Stimulated activated CD4-positive, alpha-beta T cell treated with anti-CD3 and anti-CD28 coated beads, TNF-alpha, amount 100 ng/mL, for 48 hours (primary cell): ENCODE measurements at places on chromosomes 2 and 18.

DNA sequence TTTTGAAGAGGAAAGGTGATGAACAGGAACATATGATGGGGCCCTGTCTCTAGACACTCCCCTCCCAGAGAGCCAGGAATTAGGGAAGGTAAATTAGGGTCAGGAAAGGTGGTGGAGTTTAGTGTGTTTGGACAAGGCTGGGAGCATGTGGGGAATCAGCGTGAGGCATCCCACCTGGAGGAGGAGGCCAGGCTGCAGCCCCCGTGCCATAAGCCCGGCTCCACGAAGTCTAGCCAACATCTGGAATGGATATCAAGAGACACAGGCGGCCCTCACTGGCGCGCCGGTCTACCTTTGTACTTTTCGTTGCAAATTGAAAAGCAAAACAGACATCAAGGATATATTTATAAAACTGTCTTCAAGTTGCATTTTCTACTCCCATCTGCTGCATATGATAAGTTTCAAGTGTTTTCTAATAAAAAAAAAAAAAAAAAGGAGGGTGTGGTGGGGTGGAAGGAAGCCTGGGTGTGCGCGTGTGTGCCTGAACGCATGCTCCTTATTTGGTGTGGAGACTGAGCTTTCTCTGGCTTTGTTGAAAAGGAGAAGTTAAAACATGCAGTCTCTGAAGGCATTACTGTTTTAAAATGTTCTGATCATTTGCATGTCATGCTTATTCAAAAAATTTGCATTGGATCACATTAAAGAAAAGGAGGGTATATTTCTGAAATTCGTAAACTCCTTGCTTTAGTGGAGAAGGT lies 546.7 kb upstream of the ID2 start:
- DNase-seq, result no peak

- no peak for DNase-seq
Observed at GRCh38 chr2:8538931-8539621, 142.8 kb upstream of the ID2 start.

DNA sequence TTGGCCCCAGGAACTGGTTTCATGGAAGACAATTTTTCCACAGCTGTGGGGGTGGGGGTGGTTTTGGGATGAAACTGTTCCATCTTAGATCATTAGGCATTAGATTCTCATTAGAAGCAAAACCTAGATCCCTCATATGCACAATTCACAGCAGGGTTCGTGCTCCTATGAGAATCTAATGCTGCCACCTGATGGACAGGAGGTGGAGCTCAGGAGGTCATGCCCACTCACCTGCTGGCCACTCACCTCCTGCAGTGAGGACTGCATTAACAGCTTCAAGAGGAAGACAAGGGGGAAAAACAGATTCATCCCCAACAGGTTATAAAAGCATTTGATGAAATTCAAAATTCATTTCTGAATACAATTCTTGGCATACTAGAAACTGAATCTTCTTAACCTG lies 38.5 kb downstream of the THAP4 start:
- DNase-seq, result no peak

GRCh38 chr2:80333886-80334285 lies 29.3 kb upstream of the LRRTM1 start:
- no peak for DNase-seq

DNA sequence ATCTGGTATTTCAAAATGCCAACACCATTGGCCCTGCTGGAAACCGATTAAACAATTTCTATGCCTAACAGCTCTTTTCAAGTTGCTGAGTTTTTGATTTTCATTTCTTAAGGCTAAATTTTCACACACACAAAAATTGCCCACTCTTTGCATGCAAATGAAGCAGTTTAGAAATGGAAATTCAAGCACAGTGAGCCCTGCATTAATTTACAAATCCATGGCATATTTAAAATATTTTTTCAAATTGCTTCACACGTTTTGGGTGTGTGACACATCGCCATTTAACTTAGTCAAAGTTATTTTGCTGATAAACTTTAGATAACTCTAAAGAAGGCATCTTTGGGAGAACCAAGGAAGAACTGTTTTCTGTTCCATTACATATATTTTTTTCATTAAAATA lies 184.8 kb downstream of the TXNL1 start:
- DNase-seq, result no peak

DNA sequence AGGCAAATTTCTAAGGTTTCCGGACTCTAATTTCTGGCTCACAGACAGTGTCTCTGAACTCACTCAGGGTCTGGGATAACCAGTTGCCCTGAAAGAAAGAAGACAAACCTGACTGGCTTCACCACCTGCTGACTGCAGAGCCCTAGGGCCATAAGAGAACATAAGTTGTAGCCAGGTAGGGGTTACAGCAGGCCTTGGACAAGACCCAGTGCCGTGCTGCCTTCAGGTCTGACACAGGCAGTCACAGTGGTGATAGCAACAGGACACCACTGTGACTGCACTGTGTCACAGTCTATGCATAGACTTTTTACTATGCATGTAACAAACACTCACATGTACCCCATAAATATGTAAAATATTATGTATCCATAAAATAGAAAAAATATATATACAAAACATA lies 508.5 kb downstream of the PID1 start:
- DNase-seq, result no peak

- no peak for DNase-seq
Observed at GRCh38 chr2:182050333-182051135, 64.9 kb downstream of the PPP1R1C start.

- no peak for DNase-seq
Observed at GRCh38 chr2:219419331-219420197, 1.4 kb downstream of the DES start.

DNA sequence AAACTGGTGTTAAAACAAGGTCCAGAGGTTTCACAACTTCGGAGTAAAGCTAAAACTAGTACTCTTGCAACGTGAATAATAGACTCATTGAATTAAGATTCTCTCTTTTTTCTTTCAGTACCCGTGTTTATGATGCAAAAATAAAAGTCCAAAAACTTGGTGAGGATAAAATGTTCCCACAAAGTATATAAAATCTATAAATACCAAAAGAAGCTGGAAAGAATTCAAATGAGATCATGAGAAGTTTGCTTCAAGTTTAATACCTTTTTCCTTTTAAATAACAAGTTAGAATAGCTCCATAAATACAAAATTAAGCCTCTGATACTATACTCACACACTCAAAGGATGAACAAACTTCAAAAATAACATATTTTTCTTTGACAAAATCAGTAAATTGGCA lies 34.0 kb downstream of the METTL4 start:
- no peak for DNase-seq

GRCh38 chr2:184780944-184781343 lies 182.6 kb downstream of the ZNF804A start:
- DNase-seq, result no peak

GRCh38 chr2:237623428-237624403 lies 3.7 kb upstream of the LRRFIP1 start:
- DNase-seq, result no peak

- DNase-seq, result no peak
Observed at GRCh38 chr2:46167406-46167805, 129.8 kb upstream of the EPAS1 start.

DNA sequence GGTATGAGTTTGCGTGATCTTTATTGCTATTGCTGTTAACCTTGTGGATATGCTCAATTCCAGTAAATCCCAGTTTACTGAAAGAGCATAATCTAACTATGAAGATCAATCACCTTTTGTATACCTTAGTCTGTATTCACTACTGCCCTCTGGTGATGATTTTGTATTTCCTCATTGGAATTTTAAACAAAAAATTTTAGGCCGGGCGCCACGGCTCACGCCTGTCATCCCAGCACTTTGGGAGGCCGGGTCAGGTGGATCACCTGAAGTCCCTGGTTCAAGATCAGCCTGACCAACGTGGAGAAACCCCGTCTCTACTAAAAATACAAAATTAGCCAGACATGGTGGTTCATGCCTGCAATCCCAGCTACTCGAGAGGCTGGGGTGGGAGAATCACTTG lies 5.1 kb downstream of the COMMD1 start:
- no peak for DNase-seq

GRCh38 chr2:99786636-99787390 lies 297.0 kb upstream of the REV1 start:
- no peak for DNase-seq

DNA sequence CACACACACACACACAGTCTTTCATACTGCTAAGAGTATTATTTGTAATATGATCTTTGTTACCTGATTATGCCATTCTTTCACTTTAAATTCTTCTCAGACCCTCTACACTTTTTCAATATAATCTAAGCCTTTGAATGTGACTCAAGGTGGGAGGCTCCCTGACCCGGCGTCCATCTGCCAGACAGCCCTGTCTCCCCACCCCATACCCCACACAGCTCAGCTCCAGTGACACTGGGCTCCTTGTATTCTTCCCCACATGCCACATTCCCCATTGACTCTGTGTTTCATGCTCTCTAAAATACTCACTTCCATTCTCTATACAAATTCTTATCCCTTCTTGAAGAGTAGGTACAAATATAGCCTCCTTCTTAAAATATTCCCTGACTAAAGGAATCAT lies 442.2 kb downstream of the TGIF1 start:
- no peak for DNase-seq

DNA sequence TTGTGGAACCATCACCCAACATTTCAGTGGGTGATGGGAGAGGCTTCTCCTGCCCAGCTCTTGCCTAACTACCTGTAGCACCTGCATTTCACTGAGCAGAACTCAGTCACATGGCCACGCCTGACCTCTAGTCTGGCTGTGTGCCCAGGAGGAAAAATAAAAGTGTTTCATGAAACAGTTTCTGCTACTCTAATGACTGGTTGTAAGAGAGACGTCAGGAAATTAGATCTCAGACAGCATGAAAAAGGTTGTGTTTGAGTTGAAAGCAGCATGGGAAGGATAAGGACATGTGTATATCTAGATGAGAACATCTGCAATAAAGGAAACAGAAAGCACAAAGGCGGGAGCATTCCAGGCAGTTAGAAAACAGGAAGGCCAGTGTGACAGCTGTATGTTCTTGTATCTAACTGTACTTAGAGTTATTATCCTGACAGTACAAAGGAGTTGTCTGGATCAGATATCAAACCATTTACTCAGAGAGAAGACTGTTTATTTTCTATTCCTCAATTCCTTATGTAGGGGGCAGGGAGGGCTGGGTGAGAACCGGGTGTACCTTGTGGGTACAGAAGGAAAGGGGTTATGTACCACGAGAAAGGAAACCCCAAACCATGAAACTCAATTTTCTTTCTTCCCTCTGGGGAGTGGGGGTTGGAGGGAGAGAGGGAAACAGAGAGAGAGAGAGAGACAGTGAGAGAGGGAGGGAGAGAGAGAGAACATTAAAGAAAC lies 307.4 kb upstream of the VWC2L start:
- no peak for DNase-seq

GRCh38 chr2:3323360-3324035 lies 54.1 kb downstream of the EIPR1 start:
- no peak for DNase-seq

DNA sequence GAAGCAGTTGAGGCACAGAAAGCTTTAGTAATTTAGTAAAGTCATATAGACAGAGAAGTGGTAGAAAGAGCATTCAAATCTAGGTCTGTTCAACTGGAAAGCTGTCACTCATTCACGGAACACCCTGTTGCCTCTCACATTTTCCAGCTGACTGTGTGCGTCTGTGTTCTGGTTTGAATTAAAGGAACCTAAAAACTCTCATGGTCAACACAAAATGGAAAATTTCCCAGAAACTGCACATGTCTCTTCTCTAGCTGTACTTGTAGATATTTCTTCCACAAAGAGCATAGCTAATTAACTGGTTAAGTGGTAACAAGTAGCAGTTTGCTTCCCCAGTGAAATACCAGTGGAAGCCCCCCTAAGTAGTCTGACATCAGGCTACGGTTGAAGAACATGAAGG lies 390.8 kb downstream of the TGIF1 start:
- no peak for DNase-seq

GRCh38 chr2:90207454-90208058 lies 1516.1 kb downstream of the RPIA start:
- no peak for DNase-seq

- no peak for DNase-seq
Observed at GRCh38 chr2:72182547-72182946, 34.9 kb upstream of the CYP26B1 start.

DNA sequence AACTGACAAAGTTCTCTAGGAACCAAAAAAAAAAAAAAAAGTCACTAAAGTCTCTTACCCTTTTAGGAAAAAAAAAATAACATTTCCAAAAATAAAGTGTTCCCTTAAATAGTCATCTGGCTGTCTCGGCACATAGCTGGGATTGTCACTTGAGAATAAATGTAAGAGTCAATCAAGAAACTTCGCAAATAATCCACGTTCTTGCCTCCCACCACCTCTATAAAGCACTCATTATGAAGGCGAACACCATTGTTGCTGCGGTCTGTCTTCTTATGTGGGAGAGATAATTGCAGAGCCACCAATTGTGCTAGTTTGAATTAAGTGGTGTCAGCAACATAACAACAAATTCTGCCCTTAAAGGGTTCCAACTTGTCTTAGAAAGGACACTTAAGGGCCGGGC lies 163.7 kb downstream of the FBXO15 start:
- no peak for DNase-seq

GRCh38 chr2:3302751-3303582 lies 74.7 kb downstream of the EIPR1 start:
- DNase-seq, result no peak

DNA sequence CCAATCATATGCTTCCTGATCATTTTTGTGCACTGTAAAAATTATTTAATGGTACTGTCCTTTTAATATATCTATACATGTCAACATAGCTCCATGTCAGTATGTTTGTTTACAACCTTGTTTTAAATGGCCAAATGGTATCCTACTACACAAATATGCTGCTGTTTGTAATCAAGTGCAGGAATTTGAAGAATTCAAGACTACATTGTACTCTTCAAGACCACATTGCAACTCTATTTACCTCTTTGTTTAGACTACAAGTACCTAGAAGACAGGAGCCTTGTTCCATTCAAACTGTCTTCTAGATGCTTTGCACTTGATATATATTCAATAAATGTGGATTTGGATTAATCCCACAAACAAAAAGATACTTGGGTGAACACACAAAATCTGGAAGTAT lies 41.7 kb downstream of the CNTNAP5 start:
- DNase-seq, result no peak

- DNase-seq, result no peak
Observed at GRCh38 chr2:150695451-150696135, 208.1 kb upstream of the RND3 start.

DNA sequence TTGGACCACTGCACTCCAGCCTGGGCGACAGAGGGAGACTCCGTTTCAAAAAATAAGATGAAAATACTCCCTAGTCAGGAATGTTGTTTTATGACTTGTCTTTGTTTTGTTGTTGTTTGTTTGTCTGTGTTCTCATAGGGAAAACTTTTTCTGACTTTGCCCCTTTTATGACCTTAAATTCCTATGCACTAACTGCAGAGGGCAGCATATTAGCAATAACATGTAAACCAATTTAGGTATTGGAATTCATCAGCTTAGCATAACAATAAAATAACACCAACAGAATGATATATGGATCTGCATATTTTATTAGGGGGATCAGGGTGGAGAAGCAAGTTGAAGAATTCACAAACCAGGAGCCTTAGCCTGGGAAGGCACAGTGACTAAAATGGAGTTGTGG lies 631.5 kb downstream of the SUCLG1 start:
- DNase-seq, result no peak

- no peak for DNase-seq
Observed at GRCh38 chr2:46699934-46700256, 215.7 kb downstream of the MCFD2 start.
